ENCODE measurements at places on chromosomes 6 and 20.

- no peak for DNase-seq
These were observed 46.4 kb downstream of the CD109 start for GRCh38 chr6:73742433-73742832.

DNA sequence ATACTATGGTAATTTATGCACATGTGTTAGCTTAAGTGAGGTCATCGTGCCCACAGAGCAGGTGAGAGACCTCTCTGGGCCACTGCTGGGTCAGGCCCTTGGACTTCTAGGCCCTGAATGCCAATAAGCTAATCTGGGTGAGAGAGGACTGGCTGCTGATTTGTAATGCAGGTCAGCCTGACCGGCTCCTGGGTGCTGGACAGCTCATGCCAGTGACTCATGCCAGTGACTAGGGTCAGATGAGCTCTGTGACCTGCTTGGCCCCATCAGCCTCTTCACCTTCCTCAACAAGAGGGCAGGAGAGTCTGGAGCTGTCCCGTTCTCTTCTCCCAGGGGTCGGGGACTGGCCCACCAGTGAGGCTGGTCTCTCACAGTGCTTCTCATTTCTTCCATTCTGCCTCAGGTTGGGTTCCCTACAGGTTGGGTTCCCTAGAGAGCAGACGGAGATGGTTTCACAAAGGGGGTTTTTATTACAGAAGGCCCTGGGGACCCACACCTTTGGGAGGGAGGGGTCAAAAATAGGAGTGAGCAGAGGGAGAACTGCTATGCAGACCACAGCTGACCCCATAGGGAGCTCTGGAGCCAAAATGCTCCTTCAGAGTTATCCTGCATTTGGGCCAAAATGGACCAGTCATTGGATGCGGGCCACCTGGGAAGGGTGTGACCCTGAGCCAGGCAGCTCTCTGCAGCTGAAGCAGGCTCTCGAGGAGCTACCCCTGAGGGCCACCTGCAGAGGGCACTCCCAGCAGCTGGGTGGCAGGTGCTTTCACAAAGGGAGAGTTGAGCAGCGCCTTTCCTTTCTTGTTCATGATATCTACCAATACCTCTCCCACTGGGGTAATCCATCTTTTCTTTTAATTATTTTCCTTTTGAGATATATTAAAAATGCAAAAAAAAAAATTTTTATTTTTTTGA is 2.2 kb upstream of the OXT start:
- DNase-seq, result no peak

- DNase-seq, result no peak
These were observed 82.8 kb downstream of the CCDC170 start for GRCh38 chr6:151576633-151577032.

GRCh38 chr6:160154471-160154870 is 32.9 kb downstream of the SLC22A1 start:
- no peak for DNase-seq

DNA sequence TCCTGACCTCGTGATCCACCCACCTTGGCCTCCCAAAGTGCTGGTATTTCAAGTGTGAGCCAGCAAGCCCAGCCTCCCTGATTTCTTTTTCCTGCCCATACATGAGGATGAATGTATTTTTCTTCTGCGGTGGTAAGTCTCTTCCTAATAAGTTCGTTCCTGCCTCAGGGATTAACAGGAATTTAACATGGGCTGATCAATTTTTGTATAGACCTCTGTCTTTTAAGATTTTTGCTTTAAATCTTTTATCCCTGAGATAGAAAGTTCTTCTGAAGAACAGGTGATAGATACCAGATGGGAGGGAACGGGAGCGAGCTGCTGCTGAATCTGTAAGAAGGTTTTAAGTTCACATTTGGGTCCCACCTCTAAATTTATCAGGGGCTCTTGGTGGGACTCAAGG is 7.0 kb upstream of the ZNFX1 start:
- DNase-seq, result no peak

GRCh38 chr20:43185901-43186300 is 3.8 kb downstream of the PTPRT start:
- DNase-seq, result no peak

DNA sequence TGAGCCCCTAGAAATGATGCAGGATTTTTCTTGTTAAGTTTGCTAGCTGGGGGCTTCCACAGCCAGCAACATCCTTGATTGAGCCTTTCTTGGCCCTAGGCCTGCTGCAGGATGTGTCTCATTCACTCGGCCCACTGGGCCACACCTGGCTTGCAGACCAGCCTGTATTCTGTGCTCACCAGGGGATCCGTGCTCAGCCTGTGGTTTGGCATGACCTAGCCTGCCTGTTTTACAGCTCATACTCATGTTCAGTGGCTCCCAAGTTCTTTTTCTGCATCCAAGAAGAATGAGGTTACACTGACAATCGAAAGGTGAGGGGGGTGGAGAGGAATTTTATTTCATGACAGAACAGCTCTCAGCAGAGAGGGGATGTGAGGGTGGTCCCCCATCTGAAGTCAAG is 263.4 kb downstream of the RIMS1 start:
- DNase-seq, result no peak

Measured in fibroblast of skin of right quadriceps (primary cell).